Upper lobe of right lung (tissue), 1 donor: ENCODE measurements at places on chromosomes 7 and 10.

DNA sequence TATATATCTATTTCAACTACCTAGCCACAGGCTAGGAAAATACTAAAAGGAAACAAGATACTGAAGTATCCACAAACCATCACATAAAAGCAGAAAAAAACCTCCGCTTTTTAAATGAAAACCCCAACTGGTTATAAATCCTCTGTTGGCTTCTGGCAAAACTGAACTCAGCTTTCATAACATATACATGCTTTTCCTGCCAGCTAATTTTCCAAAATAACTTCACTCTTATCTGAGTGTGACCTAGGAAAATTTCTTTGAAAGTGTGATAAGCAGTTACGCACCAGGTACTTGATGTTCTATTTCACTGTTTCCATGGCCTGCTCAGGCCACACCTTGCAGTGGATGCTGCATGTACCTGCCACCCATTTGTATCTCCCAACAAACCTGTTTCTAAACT, 11.8 kb downstream of the FAM3C start:
- DNase-seq, result no peak

- no peak for DNase-seq
These were observed 136.4 kb upstream of the MDFIC start for GRCh38 chr7:114785496-114785895.

GRCh38 chr10:72819053-72819452, 74.5 kb upstream of the OIT3 start:
- no peak for DNase-seq

DNA sequence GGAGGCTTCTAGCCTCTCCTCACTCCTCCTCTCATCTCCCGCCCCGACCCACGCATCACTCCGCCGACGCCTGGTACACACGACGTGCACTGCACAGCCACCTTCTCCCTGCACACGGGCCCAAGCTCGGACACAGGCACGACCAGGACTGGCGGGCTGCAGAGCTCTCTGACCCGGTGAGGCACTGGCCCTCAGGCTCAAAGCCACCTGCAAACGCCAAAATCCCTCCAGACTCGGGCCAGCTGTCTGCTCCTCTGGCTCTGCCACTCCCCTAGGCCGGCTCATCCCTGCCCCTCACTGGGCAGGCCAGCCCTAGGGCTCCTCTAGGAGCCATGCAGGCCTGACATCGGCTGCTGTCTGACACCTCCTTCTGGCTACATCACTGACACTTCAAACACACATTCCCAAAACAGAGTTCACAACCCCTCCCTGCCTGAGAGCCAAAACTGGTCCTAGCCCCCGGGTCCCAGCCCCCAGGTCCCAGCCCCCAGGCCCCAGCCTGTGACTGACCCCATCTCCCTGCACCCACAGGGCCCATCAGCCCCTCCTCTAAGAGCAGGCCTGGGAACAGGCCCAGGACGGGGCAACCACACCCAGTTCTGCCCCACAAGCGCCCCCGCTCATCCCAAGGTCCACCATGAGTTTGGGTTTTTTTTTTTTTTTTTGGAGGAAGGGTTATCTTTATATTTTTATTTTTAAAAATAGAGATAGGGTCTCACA, 35.1 kb downstream of the MAD1L1 start:
- peak; percentile 49 for DNase-seq

GRCh38 chr7:19709249-19709578, 377 bp upstream of the POLR1F start:
- DNase-seq, result no peak

DNA sequence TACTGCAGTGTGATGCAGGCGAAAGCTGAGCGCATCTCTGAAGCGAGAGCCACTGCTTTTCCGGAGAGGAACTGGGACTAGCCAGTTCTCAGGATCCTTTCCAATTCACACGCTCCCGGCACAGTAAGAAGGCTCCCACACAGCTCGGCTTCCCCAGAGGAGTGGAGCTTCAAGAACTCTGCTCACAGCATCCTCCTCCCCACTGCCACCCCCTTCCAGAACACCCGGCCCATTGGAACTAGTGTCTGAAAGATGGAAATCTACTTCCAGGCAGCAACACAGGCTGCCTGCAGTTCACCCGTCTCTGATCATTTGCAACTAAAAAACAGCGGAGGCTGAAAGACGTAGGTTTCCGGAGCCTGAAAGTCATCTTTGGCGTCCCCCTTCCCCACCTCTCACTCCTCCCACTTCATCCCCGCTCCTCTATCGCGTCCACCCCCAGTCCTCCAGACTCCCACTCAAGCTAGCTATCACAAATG, at the start of gene DGKB:
TSS of gene DGKB (minus strand) at position 163 of the 479 bp plus-strand sequence.
- DNase-seq, result no peak

- DNase-seq, result no peak
These were observed 81.9 kb upstream of the ZNF800 start for GRCh38 chr7:127474457-127474856.

- DNase-seq, result no peak
These were observed 143.1 kb upstream of the KLF6 start for GRCh38 chr10:3928078-3928477.

DNA sequence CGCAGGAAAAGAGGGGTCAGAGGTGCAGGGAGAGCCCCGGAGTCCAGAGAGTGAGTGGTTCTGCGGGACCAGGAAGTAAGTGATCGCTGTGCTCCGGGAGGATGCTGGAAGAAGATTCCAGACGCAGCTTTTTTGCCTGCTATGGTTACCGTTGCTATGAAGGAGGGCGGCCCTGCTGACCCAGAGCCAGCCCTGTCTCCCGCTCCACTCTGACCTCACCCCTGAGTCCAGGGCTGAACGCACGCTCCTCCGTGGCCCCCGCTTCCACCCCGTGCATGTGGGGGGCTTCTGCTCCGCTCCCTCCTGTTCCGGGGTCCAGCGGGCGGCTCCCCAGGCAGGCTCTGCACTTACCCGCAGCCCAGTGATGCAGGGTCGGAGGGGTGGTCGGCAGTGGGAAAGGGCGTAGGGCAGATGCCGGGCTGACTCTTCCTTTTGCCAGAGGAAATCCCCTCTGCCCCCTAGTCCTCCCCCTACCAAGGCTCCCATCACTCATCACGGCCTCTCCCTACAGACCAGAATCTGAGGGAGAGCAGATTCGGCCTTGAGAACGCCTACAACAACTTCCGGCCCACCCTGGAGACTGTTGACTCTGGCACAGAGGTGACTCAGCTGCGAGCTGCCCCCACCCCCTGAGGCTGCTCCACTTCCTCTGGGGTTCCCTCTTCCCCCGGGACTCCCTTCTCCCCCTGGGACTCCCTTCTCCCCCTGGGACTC, 2.7 kb upstream of the MUC17 start:
- peak; percentile 75 for DNase-seq

GRCh38 chr7:659306-659847, 67.1 kb upstream of the DNAAF5 start:
- DNase-seq, result no peak

GRCh38 chr7:28364082-28364481, 48.2 kb upstream of the CREB5 start:
- no peak for DNase-seq
